ENCODE measurements at places on chromosomes 11 and 22.

- DNase-seq: no peak
- H3K4me1 ChIP-seq: peaks cover 5% of the 10 kb centered on the region
- no peak overlapping the region for H3K4me3 ChIP-seq
- no peaks in the 10 kb centered on the region for H3K36me3 ChIP-seq
- no peaks in the 10 kb centered on the region for H3K27me3 ChIP-seq
- no peak overlapping the region for H3K27ac ChIP-seq
These were observed 493.2 kb downstream of the MIAT start for GRCh38 chr22:27150544-27150941.

DNA sequence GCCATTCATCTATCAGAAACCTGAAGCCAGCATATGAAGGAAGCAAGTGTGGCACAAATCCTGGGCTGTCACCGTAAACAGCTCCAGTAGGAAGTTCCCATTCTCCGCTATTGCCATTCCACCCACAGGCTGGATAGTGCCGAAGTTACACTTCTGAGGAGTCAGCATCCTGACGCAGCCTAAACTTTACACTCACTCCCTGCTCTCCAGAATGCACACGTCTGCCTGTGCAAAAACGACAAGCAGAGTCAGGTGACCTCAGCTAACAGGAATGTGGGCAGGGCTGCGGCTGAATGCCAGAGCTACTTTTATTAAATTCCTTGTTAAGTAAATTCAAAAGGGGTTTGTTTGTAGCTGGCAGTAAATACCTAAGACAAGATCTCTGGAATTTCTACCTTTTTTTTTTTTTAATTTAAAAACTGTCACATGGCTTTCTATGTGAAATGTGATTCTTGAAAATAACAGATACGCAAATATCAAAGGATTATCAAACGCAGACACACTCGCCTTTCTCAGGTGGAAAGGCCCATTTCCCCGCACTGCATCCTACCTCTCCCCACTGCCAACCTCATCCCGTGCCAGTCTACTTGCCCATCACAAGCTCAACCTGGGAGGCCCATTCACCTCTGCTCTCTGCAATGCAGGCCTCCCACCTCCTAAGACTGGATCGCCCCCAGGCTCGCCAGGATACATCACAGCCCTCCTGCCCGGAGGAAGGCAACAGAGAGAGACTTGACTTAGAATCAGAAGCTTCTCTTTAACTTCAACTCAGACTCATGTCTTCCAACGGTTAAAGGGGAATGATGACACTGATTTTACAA is 33.5 kb downstream of the NFRKB start:
- no peak overlapping the region for H3K4me3 ChIP-seq
- peaks cover 4% of the 10 kb centered on the region for H3K4me1 ChIP-seq
- no peaks in the 10 kb centered on the region for H3K27me3 ChIP-seq

GRCh38 chr11:66593303-66593635 is 284 bp downstream of the CCS start:
- peaks cover 12% of the 10 kb centered on the region for H3K4me1 ChIP-seq
- peak overlapping the region; percentile 55 for H3K27ac ChIP-seq
- no peak for DNase-seq
- H3K4me3 ChIP-seq: peak overlapping the region; percentile 88
- H3K36me3 ChIP-seq: no peaks in the 10 kb centered on the region

DNA sequence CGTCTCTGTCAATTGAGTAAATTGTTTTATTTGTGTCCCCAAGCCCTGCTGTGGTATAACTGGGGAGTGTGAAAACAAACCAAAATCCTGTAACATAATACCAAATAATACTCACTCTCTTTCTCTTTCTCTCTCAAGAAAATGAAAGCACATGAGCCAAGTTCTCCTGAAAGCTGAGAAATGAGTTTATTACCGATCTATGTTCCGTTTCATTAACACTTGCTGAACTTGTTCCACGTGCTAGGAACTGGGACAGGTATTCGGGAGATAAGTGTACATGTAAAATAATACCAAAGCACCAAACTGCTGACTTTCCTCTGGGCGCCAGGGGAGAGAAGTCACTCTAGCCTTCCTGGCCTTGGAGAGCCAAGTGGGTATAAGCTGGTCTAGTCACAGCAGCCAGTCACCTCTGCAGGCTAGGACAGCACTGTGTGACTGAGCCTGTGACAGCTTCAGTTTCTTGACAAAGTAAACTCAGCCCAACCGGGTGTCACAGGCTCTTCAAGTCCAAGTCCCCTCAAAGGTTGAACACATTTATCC is 23.1 kb downstream of the CD6 start:
- H3K36me3 ChIP-seq: no peaks in the 10 kb centered on the region
- DNase-seq: no peak
- no peak overlapping the region for H3K27ac ChIP-seq

DNA sequence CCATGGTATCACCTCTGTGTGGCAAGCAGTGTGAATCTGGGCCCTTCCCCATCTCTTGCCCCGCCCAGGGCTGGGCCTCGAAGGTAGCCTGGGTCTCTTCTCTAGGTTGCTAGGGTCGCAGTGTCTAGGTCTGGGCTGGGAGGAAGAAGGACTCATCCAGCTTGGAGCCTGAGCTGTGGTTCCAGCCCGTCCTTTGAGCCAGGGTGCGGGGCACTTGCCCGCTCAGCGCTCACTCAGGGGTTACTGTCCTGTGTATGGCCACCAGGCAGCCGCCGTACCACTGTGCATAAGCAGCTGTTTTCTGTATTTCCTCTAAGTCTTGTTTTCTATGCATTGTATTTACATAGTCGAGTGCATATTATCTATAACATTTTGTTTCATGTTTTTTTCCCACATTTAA is 160.9 kb downstream of the TBC1D22A start:
- H3K27ac ChIP-seq: no peak overlapping the region
- DNase-seq: no peak
- H3K4me3 ChIP-seq: no peak overlapping the region
- no peaks in the 10 kb centered on the region for H3K36me3 ChIP-seq
- no peaks in the 10 kb centered on the region for H3K27me3 ChIP-seq

GRCh38 chr11:71178076-71178475 is 74.3 kb downstream of the SHANK2 start:
- no peaks in the 10 kb centered on the region for H3K36me3 ChIP-seq
- H3K27me3 ChIP-seq: no peaks in the 10 kb centered on the region
- H3K4me1 ChIP-seq: no peaks in the 10 kb centered on the region
- no peak overlapping the region for H3K27ac ChIP-seq
- no peak for DNase-seq

GRCh38 chr11:107696140-107696539 is 15.7 kb downstream of the SLN start:
- no peak for DNase-seq
- no peaks in the 10 kb centered on the region for H3K36me3 ChIP-seq

- no peak overlapping the region for H3K27ac ChIP-seq
- no peak overlapping the region for H3K4me3 ChIP-seq
- no peaks in the 10 kb centered on the region for H3K4me1 ChIP-seq
- no peaks in the 10 kb centered on the region for H3K27me3 ChIP-seq
- no peak for DNase-seq
These were observed 20.6 kb upstream of the YWHAH start for GRCh38 chr22:31923747-31924146.

DNA sequence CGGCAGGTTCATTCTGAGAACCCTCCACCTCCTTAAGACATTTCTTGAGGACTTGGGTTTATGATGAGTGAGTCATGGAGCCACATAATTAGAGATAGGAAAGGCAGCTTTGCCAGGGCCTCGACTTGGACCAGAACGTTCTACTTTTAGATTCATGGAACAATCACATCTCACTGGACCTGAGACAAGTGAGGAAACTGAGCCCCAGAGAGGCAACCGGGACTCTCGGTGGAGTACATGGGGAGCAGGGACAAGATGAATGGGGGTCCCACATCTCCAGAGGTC is 59.5 kb downstream of the LINC01488 start:
- H3K4me3 ChIP-seq: no peak overlapping the region
- H3K27me3 ChIP-seq: no peaks in the 10 kb centered on the region
- peak overlapping the region; percentile 72 for H3K27ac ChIP-seq
- DNase-seq: no peak
- H3K36me3 ChIP-seq: no peaks in the 10 kb centered on the region

DNA sequence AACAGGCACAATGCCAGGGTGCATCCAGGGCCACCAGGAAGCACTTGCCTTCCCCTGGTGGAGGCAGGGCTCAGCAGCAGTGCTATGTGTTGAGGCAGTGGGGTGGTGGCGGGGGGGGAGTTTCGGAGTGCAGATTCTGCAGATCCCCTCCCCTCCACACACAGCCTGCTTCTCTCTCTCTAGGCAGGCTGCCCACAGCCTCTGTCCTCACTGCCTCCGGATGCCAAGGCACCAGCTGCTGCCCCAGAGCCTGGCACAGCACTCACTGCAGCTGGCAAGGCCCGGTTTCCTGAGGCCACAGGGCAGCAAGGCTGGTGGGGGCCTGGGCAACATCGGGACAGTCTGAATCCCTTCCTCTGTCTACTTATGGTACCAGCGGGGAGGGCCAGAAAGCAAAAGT is 35.8 kb downstream of the NRXN2 start:
- H3K4me3 ChIP-seq: no peak overlapping the region
- peak; percentile 22 for DNase-seq
- no peaks in the 10 kb centered on the region for H3K36me3 ChIP-seq
- H3K27ac ChIP-seq: peak overlapping the region; percentile 95
- H3K4me1 ChIP-seq: peaks cover 18% of the 10 kb centered on the region

DNA sequence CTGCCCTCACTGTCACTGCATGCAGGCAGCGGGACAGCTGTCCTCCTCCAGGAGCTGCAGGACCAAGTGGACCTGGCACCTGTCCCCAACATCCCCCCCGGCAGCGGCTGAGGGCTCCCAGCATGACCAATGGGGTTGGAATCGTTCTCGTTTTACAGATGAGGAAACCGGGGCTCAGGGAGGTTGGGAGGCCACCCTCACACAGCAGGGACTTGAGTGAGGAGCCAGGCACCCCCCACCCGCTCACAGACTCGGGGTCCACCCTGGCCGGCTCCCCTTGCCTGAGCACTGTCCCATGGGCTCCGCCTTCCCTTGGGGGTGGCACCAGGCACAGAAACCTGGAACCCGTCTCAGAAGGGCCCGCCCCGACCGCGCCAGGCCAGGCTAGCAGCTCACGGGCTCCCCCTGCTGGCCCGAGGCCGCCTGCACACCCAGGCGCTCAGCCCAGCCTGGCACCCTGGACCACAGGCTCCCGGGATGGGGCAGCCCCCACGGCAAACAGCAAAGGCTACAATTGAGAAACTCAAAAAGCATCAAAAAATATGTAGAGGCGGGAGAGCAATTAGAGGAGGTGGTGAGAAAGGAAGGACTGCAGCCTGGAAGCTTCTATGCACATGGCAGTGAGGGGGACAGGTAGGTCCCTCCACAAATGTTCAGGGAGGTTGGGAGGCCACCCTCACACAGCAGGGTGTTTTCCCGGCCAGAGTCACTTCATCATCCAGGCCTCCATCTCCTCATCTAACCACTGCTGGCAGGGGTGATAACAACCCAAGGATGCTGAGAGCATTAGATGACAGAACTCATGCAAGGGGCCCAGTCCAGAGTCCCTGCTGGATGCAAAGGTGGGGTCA is 12.8 kb downstream of the MACROD1 start:
- H3K4me1 ChIP-seq: no peaks in the 10 kb centered on the region
- no peaks in the 10 kb centered on the region for H3K27me3 ChIP-seq
- no peak overlapping the region for H3K27ac ChIP-seq

DNA sequence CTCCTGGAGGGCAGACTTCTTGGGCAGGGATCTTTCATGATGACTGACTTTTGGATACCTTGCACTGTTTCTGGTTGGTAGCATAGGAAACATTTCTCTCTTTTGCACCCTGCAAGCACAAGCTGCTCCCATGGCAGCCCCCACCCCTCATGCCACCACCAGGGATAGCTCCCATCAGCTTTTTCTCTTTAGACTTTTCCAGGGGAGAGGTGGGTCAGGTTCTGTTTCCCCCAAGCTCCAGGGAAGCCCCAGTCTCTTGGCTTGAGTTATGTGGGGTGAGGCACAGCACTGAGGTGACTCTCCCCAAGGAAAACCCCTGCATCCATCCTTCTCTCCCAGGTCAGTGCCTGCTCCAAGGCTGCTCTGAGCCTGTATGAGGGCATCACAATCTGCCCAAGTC is 22.5 kb downstream of the LRRC32 start:
- no peak for DNase-seq
- no peaks in the 10 kb centered on the region for H3K36me3 ChIP-seq
- peaks cover 26% of the 10 kb centered on the region for H3K4me1 ChIP-seq
- no peaks in the 10 kb centered on the region for H3K27me3 ChIP-seq
- no peak overlapping the region for H3K27ac ChIP-seq

DNA sequence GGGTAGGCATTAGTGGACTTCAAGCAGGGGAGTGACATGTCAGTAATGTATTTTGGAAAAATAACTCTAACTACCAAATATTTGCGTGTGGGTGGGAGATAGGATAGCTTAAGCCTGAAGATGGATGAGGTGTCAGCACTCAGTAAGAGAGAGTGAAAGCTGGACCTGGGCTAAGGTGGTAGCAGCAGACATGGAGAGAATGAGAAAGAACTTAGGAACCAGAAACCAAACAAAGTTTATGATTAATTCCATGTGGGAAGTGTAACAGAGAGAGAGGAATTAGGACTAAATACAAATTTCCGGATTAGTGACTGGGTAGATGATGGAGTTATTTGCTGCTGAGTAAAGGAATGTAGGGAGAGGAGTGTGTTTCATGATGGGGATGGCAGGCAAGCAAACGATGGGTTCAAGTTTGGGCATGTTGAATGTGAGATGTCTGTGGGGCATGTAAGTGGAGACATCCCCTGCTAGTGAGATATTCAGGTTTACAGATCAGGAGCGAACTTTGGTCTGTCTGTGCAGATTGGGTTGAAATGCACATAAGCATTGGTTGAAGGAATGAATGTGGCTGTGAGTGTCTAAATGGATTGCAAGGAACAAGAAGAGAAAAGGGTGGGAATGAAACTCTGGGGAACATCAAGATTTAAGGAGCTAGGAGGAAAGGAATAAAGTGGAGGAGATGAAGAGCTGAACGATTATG is 185.6 kb upstream of the MTMR2 start:
- H3K27ac ChIP-seq: no peak overlapping the region
- no peak overlapping the region for H3K4me3 ChIP-seq
- DNase-seq: no peak
- peaks cover 2% of the 10 kb centered on the region for H3K4me1 ChIP-seq
- no peaks in the 10 kb centered on the region for H3K36me3 ChIP-seq
- no peaks in the 10 kb centered on the region for H3K27me3 ChIP-seq

DNA sequence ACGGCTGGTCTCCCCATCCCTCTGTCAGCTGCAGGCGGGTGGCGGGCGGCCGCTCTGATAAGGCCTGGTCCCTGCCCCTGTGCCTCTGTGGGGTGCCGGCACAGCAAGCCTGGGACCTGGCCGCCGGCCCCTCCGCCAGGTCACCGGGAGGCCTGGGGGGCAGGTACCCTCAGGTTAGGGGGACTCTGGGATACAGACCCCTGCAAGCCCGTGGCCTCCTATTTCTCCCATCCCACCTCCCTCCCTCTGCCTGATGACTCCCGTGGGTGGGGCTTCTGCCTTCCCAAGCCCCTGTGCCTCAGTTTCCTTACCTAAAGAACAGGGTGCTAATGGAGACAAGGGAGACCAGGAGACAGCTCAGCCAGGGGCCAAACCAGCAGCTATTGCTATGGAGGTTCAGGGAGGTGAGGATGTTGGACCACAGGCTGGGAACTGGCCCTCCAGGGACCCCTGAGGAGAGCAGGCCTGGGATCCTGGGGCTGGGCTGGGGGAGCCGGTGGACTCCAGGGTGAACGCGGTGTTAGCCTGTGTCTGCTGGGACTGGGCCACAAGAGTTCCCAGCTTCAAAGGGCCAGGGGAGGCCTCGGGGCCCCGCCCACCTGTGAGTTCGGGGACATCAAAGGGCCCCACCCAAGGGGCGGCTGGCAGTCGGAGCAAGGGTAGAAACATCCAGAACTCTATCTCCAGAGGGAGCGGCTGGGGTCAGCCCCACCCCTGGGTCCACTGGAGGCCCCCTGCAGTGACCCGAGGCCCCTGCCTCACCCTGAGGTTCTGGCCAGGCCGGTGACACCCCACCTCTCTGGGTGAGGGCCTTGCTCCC is 32.0 kb upstream of the TH start:
- H3K27ac ChIP-seq: no peak overlapping the region
- no peak overlapping the region for H3K4me3 ChIP-seq
- H3K36me3 ChIP-seq: no peaks in the 10 kb centered on the region
- H3K4me1 ChIP-seq: no peaks in the 10 kb centered on the region

Data from thoracic aorta (tissue), 2 donors.